ENCODE measurements at places on chromosomes 1 and 21. TPM values are rescaled to one million over a fixed set of nuclear protein-coding genes. Genes with fewer than 3 reads are reported as not detected.

DNA sequence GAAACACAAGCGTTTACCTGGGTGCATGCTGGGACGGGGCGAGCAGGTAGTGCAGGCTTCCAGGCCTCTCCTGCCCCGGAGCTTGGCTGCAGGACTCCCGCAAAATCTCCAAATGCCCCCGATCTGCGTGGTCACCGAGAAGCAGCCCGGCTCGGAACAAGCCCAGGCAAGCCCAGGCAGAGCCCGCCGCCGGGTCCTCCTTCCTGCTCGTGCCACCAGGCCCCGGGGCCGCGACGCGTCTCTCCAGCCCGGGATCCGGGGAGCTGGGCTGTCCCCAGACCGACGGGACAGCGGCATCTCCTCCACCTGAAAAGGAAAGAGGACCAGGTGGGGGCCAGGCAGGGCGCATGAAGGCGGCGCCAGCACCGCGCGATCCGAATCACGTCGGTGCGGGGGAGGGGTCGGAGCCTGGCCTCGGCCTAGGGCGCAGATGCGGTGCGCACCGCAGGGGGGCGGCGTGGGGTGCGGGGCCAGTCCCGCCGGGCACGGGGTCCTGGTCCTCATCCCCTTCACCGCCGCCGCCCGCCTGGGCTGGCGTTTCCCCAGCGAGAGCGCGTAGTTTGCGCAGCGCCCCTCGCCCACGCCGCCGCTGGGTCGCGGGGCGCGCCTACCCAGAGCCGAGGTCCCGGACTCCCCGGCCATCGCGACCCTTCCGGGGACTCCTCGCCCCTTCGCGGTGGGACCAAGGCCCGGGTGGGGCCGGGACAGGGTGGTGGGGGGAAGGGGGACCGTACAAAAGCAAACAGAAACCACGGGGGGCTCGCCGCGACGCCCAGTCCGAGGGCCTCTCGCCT is 52.4 kb upstream of the H6PD start:
- peak; percentile 60 for DNase-seq

DNA sequence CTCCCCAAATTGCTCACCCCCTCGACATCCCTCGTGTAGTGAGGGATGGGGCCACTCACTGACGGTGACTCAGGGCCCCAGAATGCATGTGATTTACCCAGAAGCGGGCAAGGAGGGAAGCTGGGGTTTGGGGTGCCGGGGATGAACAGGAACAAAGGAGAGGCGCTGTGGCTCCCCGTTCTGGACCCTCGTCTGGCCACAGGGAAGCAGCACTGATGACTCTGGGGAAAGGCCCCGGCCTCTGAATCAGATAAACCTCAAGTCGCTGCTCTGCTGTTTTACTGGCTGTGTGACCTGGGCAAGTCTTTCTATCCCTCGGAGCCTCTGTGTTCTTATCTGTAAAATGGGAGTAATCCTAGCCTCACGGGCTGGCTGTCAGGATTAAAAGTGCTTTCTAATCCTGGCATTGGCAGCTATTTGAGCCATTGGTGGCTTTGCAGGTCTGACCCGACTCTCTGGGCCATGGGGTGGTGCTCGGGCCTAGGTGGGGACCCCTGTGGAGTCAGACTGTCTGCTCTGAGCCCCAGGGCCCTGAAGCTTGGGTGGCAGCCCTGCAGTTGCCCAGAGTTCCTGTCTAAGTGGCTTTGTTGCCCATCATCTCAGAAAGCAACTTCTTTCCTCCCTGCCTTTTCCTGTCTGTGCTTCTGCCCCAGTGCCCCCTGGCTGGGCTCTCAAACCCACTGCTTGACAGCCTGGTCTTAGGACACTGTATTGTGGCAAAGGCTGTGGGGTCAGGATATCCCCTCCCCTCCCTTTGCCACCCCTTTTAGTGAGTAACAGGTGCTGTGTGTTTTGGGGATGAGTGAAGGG is 5.5 kb downstream of the TNFRSF1B start:
- DNase-seq = no peak

GRCh38 chr21:45126204-45126626 is 51.8 kb downstream of the ADARB1 start:
- no peak for DNase-seq

GRCh38 chr1:243945727-243946126 is 95.7 kb upstream of the AKT3 start:
- DNase-seq = no peak

DNA sequence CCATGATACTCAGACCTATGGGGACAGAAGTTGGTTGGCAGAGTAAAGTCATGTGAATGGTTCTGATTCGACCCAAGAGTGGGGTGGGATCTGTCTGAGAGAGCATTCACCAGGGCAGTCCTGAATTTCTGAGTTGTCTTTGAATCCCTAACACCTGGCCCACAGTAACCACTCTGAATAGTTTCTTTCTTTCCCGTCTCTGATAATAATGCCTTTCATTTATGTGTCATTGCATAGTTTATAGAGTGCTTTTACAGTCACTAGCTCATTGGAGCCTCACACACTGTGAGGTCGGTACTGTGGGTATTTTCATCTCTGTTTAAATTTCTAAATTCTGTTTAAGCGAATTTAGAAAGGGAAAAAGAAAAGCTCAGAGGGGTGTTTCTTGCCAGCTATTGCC is 147.1 kb downstream of the C1orf21 start:
- no peak for DNase-seq

DNA sequence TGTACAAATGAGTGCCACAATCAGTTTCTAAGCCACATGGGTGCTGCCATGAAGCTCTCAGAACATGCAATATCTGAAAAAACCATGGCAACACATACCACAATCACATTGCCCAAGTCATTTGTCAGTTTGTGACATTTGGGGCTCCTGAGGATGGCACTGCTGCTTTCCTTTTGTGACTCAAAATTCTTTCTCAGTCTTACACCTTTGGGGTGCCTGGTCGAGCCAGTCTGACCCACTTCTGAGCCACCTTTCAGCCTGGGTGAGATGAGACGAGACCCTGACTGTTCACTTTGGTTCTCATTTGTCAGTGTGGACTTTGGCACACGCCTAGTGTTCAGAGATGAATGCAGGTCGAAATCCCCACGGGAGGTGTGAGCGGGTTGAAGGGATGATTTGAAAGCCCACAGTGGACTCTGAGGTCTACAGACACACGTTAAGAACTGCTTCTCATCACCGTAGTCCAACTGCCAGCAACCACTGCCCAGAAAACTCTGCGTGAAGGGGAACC is 8.0 kb downstream of the BATF3 start:
- no peak for DNase-seq

DNA sequence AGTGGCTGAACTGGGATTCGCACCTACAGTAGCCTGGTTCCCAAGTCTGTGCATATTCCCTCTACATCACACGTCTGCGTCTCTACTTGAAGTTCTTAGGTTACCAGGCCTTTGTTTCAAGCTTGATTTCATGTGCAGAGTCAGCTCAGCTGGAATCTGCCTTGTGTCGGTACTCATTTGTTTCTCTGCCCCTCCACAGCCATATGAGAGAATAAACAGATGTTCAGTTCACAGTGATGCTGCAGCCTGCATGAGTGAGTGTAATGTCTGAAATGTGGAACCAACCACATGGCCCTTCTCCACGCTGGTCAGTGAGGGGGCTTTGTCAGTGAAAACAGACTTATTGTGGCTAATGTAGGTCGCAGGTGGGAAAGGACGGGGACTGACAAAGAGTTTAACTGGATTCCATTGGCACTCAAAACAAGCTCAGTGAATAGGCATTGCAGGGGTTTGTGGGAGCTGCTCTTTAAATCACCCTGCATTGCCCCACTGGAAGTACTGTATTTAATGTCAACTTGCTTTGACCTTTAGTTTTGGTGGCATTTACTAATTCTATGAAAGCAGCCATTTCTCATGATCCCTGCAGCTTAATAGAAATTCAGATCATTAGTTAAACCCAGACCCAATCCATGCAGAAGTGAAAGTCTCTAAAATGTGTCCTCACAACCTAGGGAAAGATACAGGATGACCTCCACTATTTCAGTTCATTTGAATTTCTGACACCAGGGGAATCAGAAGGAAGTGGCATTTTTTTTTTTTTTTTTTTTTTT is 136.4 kb upstream of the FAM78B start:
- no peak for DNase-seq

- DNase-seq = no peak
Observed at GRCh38 chr1:200471739-200472138, 61.9 kb upstream of the ZNF281 start.

- DNase-seq = no peak
Observed at GRCh38 chr1:232643251-232643650, 13.3 kb upstream of the SIPA1L2 start.

DNA sequence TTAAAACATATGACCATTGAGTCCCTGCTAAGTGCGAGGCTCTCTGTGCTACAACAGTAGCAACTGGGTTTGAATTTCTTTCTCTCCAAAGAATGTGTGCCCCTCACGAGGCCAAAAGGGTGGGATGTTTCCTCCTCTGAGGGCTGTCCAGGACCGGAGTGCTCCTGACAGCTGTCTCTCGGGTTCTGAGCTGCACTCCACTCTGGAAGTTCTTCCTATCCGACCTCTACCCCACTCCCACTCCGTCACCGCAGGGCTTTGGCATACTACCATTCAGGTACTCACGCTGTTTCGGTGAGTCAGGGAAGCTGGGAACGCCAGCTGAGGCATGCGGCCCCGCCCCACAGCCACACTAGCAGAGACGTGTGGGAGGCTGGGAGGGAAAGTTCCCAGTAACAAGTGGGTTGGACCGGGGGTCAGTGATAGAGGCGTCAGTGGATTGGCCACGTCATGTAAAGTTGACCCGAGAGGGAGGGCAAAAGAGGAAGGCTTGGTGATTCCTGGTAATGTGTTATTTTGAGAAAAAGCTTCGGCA is 705 bp upstream of the SLC50A1 start:
- DNase-seq = peak; percentile 88

- no peak for DNase-seq
Observed at GRCh38 chr1:195663549-195664280, 944.5 kb downstream of the KCNT2 start.

DNA sequence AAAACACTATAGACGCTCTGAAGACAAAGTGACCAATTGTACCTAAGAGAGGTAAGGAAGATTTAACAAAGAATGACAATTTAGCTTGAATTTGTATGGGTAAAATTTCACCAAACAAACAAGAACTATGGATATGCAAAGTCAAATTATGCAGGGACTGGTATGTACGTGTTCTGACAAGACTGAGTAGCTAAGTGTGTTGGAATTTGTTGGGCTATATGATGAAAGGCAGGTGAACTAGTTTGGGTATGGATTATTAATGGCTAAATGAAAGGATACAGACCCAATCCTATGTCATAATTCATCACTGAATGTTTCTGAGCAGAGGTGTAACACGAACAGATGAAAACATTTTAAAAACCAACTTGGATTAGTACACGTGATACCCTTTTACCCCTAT is 7.6 kb downstream of the DNTTIP2 start:
- no peak for DNase-seq

- peak; percentile 64 for DNase-seq
Observed at GRCh38 chr1:201584471-201585092, 45.7 kb downstream of the NAV1 start.

- no peak for DNase-seq
Observed at GRCh38 chr21:18987520-18988026, 584.0 kb upstream of the TMPRSS15 start.

DNA sequence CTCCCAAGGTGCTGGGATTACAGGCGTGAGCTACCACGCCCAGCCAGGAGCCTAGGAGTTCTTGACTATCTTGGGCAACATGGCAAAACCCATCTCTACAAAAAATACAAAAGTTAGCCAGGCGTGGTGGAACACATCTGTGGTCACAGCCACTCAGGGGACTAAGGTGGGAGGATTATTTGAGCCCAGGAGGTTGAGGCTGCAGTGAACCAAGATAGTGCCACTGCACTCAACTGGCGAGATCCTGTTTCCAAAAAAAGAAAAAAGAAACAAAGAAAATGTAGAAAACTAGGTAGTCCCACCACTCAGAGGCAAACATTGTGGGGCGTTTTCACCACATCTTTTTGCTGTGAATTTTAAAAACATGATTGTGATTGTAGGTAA is 141.3 kb downstream of the ZZZ3 start:
- DNase-seq = no peak

Gene CD1E
- not detected for total RNA-seq

Gene OR6K6
- total RNA-seq = not detected

Measured in Right ventricle myocardium superior (tissue), 1 donor.